ENCODE measurements at places on chromosomes 16 and 17. TPM values are rescaled to one million over a fixed set of nuclear protein-coding genes. Genes with fewer than 3 reads are reported as not detected.

- H3K4me1 ChIP-seq, result no peaks in the 10 kb centered on the region
- no peak for DNase-seq
- no peaks in the 10 kb centered on the region for H3K27me3 ChIP-seq
- peaks cover 12% of the 10 kb centered on the region for H3K36me3 ChIP-seq
- no peak within 1 kb of the TSS for H3K4me3 ChIP-seq
Measured at GRCh38 chr17:42844271-42844670, at the start of gene AOC2. TSS of gene AOC2 (plus strand) at chr17:42844580. CDS start at chr17:42844627, 47 bp downstream.

DNA sequence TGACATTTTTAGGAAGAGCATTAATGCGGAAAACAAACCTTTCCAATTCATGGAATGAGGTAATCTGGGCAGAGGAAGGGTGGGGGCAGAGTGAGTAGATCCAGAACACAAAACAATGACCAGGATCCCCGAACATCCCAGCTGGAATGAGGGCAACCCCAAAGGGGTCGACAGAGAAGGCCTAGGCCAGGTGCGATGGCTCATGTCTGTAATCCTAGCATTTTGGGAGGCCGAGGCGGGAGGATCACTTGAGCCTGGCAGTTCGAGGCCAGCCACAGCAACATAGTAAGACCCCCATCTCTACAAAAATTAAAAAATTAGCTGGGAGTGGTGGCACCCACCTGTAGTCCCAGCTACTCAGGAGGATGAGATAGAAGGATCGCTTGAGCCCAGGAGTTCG, 64.7 kb downstream of the ZFHX3 start:
- H3K27me3 ChIP-seq, result no peaks in the 10 kb centered on the region
- H3K4me1 ChIP-seq, result peaks cover 36% of the 10 kb centered on the region
- peaks cover 11% of the 10 kb centered on the region for H3K36me3 ChIP-seq
- no peak for DNase-seq
- no peak overlapping the region for H3K4me3 ChIP-seq
- H3K27ac ChIP-seq, result no peak overlapping the region

Gene TM4SF5
- 5.3 TPM for total RNA-seq

DNA sequence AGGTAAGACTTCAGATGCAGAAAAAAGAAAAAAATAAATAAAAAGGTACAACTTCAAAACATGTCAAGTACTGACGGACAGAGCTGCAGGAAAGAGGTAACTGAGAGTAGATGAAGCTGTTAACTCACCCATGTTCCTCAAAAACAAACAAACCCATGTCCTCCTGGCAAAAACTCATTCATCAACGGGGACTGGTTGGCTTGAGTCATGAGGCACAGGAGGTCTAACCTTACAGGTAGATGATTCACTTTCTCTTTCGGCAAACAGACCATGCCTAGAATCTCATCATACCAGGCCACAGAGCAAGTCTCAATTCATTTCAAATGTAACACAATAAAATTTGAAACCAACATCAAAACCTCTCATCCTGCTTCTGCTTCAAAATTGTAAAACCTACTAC, 12.3 kb upstream of the FASN start:
- DNase-seq, result no peak
- H3K27me3 ChIP-seq, result no peaks in the 10 kb centered on the region
- H3K4me3 ChIP-seq, result no peak overlapping the region
- H3K4me1 ChIP-seq, result peaks cover 24% of the 10 kb centered on the region
- H3K27ac ChIP-seq, result peak overlapping the region; percentile 34
- peaks cover 7% of the 10 kb centered on the region for H3K36me3 ChIP-seq

- no peaks in the 10 kb centered on the region for H3K27me3 ChIP-seq
- no peak overlapping the region for H3K4me3 ChIP-seq
- DNase-seq, result no peak
Measured at GRCh38 chr17:82126556-82127314, 28.7 kb upstream of the FASN start.

DNA sequence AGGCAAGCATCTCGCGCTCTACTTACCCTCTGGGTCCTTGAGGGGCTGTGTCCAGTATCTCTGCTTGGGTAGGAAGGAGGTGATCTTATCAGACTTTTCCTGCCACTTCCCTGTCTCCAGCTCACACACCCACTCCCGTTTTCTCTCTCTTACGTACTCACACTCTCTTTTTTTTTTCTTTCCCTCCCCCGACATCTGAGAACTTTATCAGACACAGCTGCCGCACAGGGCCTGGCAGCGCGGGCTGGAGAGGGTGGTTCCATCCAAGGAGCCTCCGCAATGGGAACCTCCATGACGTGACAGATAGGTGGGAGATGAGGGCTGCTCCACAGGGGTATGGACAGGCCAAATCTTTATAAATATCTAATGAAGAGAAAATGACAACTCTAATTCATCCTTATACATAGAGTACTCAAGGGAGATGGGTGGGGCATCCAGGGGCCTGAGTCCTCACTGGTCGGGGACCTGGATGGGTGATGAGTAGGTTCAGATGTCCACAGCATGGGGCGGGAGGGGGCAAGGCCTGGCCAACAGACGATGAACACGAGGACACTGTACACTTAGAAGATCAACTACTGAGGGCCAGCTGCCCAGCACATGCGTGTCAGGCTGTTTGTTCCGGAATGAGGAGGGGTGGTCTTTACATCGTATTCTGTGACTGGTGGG, 23.3 kb downstream of the MINK1 start:
- peaks cover 26% of the 10 kb centered on the region for H3K36me3 ChIP-seq
- H3K27ac ChIP-seq, result peak overlapping the region; percentile 86
- peak overlapping the region; percentile 37 for H3K4me3 ChIP-seq
- no peaks in the 10 kb centered on the region for H3K27me3 ChIP-seq

GRCh38 chr16:78684030-78684611, 584.7 kb downstream of the WWOX start:
- no peaks in the 10 kb centered on the region for H3K27me3 ChIP-seq
- H3K36me3 ChIP-seq, result no peaks in the 10 kb centered on the region
- no peak for DNase-seq
- peaks cover 10% of the 10 kb centered on the region for H3K4me1 ChIP-seq

DNA sequence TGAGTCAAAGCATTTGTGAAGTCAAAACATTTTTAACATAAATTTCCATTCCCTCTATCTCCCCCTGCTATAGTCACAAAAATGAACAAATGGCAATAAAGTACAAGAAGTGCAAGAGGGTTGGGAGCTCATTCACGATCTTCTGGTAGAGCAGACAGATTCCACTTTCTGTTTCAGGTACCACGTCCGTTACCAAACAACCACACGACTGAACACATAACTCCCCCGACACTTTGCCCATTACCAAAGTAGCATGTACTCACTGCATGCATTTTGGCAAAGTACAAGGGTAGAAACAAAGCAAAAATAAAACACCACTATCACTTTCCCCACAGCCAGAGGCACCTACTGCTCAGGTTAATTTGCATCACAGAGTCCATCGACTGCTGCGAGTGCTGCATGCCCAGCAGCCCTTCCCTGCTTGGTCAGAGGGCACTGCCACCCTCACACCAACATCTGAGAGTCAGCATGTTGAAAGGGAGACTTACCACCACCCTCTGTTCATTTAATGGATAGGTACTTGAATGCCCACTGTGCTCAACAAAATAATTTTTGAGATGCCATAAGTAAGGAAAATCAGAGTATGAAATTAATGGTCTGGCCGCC, 150.3 kb upstream of the AXIN2 start:
- H3K4me1 ChIP-seq, result peaks cover 7% of the 10 kb centered on the region
- H3K36me3 ChIP-seq, result peaks cover 4% of the 10 kb centered on the region
- H3K27me3 ChIP-seq, result no peaks in the 10 kb centered on the region
- no peak overlapping the region for H3K4me3 ChIP-seq

DNA sequence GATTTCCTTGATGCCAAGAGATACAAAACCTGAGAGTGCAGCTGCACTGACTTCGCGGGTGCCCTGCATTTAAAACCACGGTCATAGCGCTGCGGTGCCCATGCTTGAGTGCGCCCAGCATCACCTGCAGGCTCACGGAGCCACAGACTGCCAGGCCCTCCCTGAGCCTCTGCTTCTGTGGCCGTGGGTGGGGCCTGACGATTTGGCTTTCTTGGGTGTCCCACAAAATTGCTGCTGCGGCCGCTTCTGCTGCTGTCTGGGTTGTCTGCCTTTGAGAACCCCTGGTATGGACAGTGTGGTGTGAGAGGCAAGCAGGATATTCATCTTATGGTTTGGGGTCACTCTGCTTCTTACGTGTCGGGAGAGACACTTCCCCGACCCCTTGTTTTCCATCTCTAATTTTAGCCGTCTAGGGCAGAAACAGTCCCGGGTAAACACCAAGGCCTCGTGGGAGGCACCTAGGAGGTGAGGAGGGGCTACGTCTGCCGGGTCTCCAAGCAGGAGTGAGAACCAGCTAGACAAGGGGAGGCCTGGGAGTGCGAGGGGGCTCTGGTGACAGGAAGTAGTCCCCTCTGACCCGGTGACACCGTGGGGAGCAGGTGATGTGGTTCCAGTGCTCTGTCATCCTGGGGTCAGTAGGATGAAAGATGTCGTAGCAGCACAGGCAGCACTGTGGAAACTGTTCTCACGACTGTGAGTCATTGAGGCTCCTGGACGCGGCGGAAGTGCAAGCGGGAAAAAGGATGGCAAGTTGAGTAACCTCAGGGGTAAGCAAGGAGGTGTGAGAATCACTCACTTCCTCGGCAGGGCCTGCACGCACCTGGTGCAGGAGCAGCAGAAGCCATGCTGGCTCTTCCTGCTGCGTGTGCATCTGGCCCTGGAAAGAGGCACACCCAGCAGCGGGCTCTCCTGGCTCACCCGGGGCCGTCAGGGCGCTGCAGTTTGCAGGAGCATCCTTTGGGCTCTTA, 176.3 kb downstream of the RPTOR start:
- no peak for DNase-seq
- no peak overlapping the region for H3K4me3 ChIP-seq
- no peak overlapping the region for H3K27ac ChIP-seq
- H3K27me3 ChIP-seq, result no peaks in the 10 kb centered on the region
- H3K4me1 ChIP-seq, result peaks cover 52% of the 10 kb centered on the region

- H3K36me3 ChIP-seq, result peaks cover 14% of the 10 kb centered on the region
Measured at GRCh38 chr16:25260416-25260815, 2.8 kb upstream of the ZKSCAN2 start.

Gene CCL1
- not detected for total RNA-seq

GRCh38 chr16:10624527-10624926, 44.1 kb upstream of the EMP2 start:
- peaks cover 5% of the 10 kb centered on the region for H3K27me3 ChIP-seq
- no peaks in the 10 kb centered on the region for H3K36me3 ChIP-seq
- DNase-seq, result no peak
- H3K27ac ChIP-seq, result no peak overlapping the region
- H3K4me1 ChIP-seq, result no peaks in the 10 kb centered on the region

- peak overlapping the region; percentile 39 for H3K27ac ChIP-seq
- H3K36me3 ChIP-seq, result no peaks in the 10 kb centered on the region
- peaks cover 34% of the 10 kb centered on the region for H3K4me1 ChIP-seq
- peaks cover 54% of the 10 kb centered on the region for H3K27me3 ChIP-seq
Measured at GRCh38 chr17:49903523-49903922, 55.7 kb upstream of the TAC4 start.

GRCh38 chr16:27429330-27429871, 27.4 kb downstream of the IL21R start:
- DNase-seq, result peak; percentile 22
- H3K27ac ChIP-seq, result no peak overlapping the region
- no peaks in the 10 kb centered on the region for H3K4me1 ChIP-seq
- H3K36me3 ChIP-seq, result no peaks in the 10 kb centered on the region

Gene DNAI2
- total RNA-seq, result 0.87 TPM

GRCh38 chr16:87431926-87432325, 39.8 kb downstream of the MAP1LC3B start:
- peaks cover 3% of the 10 kb centered on the region for H3K36me3 ChIP-seq
- no peak overlapping the region for H3K4me3 ChIP-seq
- H3K27me3 ChIP-seq, result no peaks in the 10 kb centered on the region
- H3K4me1 ChIP-seq, result peaks cover 4% of the 10 kb centered on the region

GRCh38 chr16:19135896-19136438, 22.2 kb downstream of the ITPRIPL2 start:
- peaks cover 50% of the 10 kb centered on the region for H3K4me1 ChIP-seq
- no peak for DNase-seq
- no peaks in the 10 kb centered on the region for H3K36me3 ChIP-seq
- H3K27me3 ChIP-seq, result no peaks in the 10 kb centered on the region

- no peak for DNase-seq
- H3K27ac ChIP-seq, result no peak overlapping the region
- H3K27me3 ChIP-seq, result peaks cover 4% of the 10 kb centered on the region
- H3K36me3 ChIP-seq, result no peaks in the 10 kb centered on the region
Measured at GRCh38 chr16:79648826-79649225, 48.3 kb upstream of the MAF start.
